ENCODE measurements at places on chromosomes 5 and 9.

- peak; percentile 38 for DNase-seq
These were observed 15.4 kb downstream of the CCL28 start for GRCh38 chr5:43396762-43397304.

GRCh38 chr5:71830681-71831539 is 111.8 kb downstream of the CARTPT start:
- no peak for DNase-seq

GRCh38 chr5:158514319-158514985 is 585.3 kb downstream of the EBF1 start:
- no peak for DNase-seq

GRCh38 chr5:133602835-133603380 is 9.4 kb downstream of the FSTL4 start:
- DNase-seq = no peak

GRCh38 chr5:66742083-66742895 is 146.1 kb downstream of the MAST4 start:
- no peak for DNase-seq

GRCh38 chr5:135345956-135346731 is 52.9 kb downstream of the MACROH2A1 start:
- DNase-seq = no peak

- DNase-seq = no peak
These were observed 9.1 kb upstream of the DNAJC25 start for GRCh38 chr9:111621895-111622480.

Measured in stimulated activated CD8-positive, alpha-beta memory T cell treated with anti-CD3 and anti-CD28 coated beads, Interleukin-4, amount 100 ng/mL, for 24 hours (primary cell).